Psoas muscle (tissue), 8 donors: ENCODE measurements at places on chromosomes 11 and 22. TPM values are rescaled to one million over a fixed set of nuclear protein-coding genes. Genes with fewer than 3 reads are reported as not detected.

DNA sequence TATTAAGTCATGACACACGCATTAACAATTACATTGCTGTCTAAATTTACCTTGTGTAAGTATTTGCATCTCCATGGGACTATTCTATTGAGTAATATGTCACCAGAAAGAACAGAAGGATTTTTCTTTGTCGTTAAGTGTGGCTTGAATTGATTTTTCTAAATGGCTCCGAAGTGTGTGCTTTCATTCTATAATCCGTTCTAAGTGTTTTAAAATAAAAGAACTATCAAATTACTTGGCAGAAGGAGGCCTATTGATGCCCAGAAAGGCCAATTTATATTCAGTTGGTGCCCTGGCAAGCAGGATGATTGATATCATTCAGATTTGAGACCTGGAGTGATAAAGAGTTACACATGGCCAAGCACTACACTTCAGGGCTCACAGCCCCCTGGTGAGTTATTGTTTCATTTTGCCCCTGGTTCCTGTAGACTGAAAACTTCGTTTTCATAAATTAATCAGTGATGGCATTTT is 538.9 kb upstream of the ANO5 start:
- H3K4me3 ChIP-seq, result no peak overlapping the region
- H3K4me1 ChIP-seq, result no peaks in the 10 kb centered on the region
- no peaks in the 10 kb centered on the region for H3K27me3 ChIP-seq
- H3K27ac ChIP-seq, result no peak overlapping the region
- no peak for DNase-seq

VPS26B gene
- 14.0 TPM for polyA plus RNA-seq

DNA sequence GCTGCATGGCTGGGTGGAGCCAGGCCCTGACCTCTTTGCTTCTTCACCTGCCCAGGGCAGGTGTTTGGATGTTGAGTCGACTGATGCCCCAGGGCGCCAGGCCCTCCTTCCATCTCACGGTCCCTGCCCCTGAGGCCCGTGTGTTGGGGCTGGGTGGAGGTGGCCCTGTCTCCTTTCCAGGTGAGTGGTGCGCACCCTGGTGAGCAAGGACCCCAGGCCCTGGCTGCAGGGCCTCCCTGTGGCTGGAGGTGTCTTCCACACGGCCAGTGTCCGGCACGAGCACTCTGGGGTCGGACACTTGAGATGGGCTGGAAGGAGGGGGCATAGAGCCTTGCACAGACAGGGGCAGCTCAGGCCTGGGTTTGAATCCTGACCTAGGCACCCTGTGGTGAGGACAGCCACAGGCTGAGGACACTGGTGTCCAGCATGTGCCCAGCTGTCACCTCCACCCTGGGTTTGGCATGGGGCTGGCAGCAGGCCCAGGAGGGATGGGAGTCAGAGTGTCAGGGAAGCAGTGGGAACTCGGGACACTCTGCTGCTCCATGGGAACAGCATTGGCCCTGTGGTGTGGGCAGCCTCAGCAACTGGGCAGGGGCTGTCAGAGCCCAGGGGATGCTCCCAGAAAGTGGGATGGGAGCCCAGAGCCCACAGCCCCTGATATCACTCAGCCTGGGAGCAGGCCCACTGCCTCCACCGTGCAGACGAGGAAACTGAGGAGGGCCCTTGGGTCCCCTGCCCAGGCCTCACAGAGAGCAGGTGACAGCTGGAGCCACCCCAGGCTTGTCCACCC is 37.1 kb upstream of the CCDC188 start:
- DNase-seq, result no peak
- no peak overlapping the region for H3K27ac ChIP-seq
- H3K27me3 ChIP-seq, result no peaks in the 10 kb centered on the region
- H3K36me3 ChIP-seq, result no peaks in the 10 kb centered on the region

MMP13 gene
- polyA plus RNA-seq, result not detected

SPON1 gene
- polyA plus RNA-seq, result 1.6 TPM

DNA sequence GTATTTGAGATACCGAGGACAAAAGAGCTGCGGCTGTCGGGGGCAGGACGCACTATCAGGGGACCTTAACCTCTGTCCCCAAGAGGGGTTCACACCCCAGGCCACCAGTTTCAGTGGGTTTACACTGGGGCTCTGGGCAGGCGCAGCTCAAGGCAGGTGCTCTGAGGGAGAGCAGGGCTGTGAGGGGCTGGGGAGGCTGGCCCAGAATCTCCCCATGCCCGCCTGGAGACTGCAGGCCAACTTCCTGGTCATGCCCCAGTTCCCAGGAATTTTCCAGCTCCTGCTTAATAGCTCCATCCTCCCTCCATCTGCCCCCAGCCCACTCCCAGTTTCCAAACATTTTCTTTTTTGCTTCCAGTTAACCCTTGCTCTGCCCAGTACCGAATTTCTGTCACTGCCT is 7.6 kb upstream of the PGA3 start:
- H3K27ac ChIP-seq, result no peak overlapping the region
- H3K4me1 ChIP-seq, result no peaks in the 10 kb centered on the region
- no peaks in the 10 kb centered on the region for H3K36me3 ChIP-seq
- DNase-seq, result no peak
- peaks cover 25% of the 10 kb centered on the region for H3K27me3 ChIP-seq

E2F8 gene
- polyA plus RNA-seq, result 1.2 TPM

ABTB2 gene
- polyA plus RNA-seq, result 4.5 TPM
